Naive thymus-derived CD4-positive, alpha-beta T cell (primary cell): ENCODE measurements at places on chromosomes 11 and 22. TPM values are rescaled to one million over a fixed set of nuclear protein-coding genes. Genes with fewer than 3 reads are reported as not detected.

Gene BMAL1
- total RNA-seq = 86.5 TPM

Gene PATE2
- not detected for total RNA-seq

Gene OR8A1
- total RNA-seq = not detected

Gene EMID1
- not detected in 2 replicates for total RNA-seq

Gene MUC5AC
- not detected for total RNA-seq

Gene KIRREL3
- total RNA-seq = not detected
